ENCODE measurements at places on chromosomes 7 and 10.

DNA sequence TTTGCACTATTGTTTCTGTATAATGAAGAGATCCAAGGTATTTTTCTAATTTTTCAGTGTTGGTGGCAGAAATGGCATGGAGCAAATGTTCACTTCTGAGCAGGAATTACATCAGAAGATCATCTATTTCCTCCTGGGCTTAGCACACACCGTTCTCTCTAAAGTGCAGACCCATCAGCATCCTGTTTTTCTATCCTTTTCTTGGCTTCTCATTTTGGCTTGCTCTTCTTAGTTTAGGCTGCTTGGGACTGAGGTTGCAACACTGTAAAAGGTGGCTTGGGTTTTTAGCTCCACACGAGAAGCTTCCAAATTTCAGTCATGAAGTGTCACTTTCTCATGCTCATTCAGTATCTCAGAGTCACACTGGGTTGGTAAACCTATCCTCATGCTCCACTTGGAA, 79.9 kb upstream of the SMIM30 start:
- no peak for DNase-seq

GRCh38 chr7:22252016-22252415, 104.9 kb downstream of the RAPGEF5 start:
- no peak for DNase-seq

DNA sequence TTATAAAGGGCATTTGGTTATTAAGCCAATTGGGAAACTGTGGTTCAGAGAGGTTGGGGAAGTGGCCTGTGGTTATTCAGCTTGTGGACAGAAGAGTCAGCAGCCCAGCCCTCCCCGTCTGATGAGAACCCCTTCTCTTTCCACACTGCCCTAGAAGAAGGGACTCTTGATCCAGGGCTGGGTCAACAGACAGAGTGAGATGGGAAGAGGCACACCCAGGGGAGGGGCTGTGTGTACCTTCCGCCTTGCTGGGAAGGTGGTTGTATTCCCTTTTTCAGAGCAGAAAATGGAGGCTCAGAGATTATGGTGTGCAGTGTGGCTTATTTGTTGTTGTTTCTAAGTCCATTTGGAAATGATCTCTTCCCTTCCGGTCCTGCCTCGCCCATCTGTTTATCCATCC, 103.4 kb downstream of the GRK5 start:
- no peak for DNase-seq

DNA sequence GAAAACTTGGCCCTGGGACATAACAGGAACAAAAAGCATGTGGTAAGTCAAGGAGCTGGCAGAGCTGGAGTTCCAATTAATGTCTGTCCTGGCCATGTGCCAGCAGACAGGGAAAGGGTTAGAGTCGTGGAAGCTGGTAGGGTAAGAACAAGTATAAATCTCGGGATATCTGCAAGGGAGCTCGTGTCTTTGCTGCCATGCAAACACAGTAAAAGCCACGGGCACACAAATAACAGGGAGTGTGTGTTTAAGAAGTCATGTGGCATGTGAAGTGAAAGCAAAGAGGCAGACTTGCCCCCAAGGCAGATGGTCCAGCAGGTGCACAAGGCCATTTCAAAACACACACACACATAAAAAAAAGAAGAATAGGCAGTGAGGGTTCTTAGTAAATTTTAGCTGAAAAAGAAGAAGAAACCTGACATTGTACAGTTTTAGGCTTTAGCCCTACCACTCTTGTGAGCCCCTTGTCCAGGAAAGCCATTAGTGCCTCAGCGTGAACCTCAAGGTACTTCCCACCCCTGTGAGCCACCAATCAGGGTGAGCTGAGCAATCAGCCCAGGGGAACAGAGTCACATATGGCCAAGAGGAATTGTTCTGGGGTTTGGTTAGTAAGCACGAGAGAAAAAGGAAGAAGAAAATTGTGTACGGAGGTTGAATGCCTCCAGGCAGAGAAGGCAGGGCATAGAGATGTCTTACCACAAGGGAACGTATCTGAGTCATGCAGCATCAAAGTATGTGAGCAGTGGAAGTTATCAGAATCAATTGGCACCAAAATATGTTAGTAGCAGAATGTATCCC, 32.8 kb upstream of the ARHGAP12 start:
- no peak for DNase-seq

DNA sequence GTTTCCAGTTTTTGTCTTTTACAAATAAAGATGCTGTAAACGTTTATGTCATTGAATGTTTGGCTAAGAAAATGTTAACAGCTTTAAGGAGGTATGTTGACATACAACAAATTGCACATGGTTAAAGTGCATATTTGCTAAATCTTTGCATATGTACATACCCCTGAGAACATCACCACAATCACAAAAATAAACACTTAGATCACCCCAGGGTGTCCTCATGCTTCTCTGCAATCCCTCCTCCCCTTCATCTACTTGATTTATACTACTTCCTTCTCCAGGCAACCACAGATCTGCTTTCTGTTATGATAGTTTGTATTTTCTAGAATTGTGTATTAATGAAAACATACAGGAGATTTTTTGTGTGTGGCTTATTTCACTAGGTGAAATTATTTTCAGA, 209.5 kb downstream of the GLRX3 start:
- no peak for DNase-seq

DNA sequence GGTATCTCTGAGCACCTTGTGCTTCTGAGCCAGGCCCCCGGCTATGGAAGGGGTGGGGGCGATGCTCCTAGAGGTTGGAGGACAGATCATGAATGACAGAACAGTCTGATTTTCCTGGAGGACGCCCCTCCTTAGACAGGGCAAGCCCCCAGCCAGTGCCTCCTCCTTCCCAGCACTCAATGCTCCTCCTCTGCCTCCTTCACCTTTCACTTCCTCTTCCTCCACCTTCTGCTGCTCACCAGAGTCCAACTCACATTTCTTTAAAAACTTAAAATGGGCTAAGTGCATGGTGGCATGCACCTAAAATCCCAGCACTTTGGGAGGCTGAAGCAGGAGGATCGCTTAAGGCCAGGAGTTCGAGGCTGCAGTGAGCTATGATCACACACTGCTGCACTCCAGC, 71.1 kb upstream of the CUX1 start:
- DNase-seq, result no peak
